Thoracic aorta (tissue), 2 donors: ENCODE measurements at places on chromosomes 16 and 17.

DNA sequence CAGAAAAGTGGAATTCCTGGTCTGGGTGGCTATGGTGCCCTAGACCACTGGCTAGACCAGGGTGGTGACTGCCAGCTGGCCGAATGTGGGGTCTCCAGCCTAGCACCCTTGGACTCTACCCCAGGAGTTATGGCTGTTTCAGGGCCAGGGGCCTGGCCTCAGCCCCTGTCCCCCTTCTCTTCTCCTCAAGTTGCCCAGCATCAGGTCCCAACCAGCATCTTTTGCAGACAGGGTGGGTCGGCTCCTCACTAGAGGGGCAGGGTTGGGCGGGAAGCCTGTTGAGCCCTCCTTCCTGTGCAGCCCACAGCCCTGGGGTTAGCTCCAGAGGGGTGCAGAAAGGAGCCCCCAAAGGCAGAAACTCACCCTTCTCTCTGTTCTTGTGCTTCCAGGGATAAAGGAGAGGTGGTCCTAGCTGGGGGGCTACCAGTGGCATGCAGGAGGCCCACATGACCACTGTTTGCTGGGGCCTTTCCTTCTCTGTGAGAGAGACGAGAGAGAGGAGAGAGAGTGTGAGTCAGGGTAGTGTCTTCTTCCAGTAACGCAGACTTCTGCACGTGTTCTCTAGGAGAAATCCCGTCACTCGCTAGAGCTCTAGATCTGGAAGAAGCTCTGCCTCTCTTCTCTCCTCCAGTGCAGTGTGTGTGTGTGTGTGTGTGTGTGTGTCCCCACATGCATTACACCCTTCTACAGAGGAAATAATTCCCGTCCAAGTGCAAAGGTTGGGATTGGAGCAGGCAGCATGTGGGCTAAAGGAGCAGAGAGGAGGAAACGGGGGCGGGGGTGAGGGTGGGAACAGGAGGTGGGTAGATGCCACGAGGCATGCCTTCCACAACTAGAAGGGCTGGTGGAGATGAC, 209.4 kb downstream of the SEC14L1 start:
- DNase-seq, result no peak
- H3K27me3 ChIP-seq, result no peaks in the 10 kb centered on the region
- peaks cover 3% of the 10 kb centered on the region for H3K4me1 ChIP-seq
- no peaks in the 10 kb centered on the region for H3K36me3 ChIP-seq
- no peak overlapping the region for H3K27ac ChIP-seq
- no peak overlapping the region for H3K4me3 ChIP-seq

DNA sequence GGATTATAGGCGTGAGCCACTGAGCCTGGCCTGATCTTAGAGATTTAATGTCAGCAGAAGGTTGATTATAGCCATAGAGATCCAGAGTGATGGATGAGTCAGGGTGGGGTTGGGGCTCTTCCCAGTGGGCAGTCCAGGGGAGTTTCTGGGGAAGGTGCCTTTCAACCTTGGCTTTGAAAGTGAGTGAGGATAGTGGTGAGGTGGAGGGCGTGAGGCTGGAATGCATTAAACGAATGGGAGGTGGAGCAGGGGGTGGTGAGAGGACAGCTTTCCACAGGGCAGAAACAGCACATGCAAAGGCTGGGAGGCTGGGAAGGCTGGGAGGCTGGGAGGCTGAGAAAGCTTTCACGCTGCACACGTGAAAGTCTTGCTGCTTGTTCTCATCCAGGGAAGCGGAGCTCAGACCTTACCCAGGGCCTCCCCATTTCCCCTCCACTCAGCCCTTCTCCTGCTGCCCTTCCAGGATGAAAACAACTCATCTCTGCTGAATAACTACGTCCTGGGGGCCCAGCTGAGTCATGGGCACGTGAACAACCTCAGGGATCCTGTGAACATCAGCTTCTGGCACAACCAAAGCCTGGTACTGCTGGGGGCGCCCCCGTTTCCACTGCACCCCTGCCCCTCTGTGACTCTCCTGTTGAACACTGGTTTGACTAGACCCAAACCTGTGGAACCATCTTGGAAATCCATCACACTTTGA, 22.3 kb downstream of the ADGRG5 start:
- no peaks in the 10 kb centered on the region for H3K27me3 ChIP-seq
- no peaks in the 10 kb centered on the region for H3K36me3 ChIP-seq
- H3K4me3 ChIP-seq, result no peak overlapping the region
- no peak for DNase-seq
- H3K4me1 ChIP-seq, result no peaks in the 10 kb centered on the region

GRCh38 chr17:74354561-74354960, 7.1 kb downstream of the BTBD17 start:
- no peaks in the 10 kb centered on the region for H3K36me3 ChIP-seq
- no peak overlapping the region for H3K4me3 ChIP-seq
- no peak overlapping the region for H3K27ac ChIP-seq
- H3K4me1 ChIP-seq, result no peaks in the 10 kb centered on the region

DNA sequence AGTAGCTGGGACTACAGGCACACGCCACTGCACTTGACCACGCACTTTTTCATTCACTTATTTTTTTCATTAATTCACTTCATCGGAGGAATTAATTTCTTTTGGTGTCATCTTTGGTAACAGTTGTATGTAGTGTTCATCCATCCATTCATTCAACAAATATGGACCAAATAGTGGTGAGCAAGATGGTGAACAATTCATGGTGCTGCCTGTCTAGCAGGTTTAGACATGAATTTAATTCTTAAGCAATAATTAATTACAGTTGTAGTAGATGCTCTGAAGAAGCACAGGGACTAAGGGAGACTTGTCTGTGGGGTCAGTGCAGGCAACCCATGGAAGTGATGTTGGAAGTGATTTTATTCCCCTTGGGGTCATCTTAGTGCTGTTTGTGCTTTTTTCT, 22.4 kb downstream of the GDE1 start:
- peaks cover 29% of the 10 kb centered on the region for H3K36me3 ChIP-seq
- no peak overlapping the region for H3K4me3 ChIP-seq
- no peaks in the 10 kb centered on the region for H3K4me1 ChIP-seq

GRCh38 chr17:68437979-68438822, 19.1 kb downstream of the WIPI1 start:
- peak overlapping the region; percentile 43 for H3K27ac ChIP-seq
- no peaks in the 10 kb centered on the region for H3K27me3 ChIP-seq
- no peaks in the 10 kb centered on the region for H3K4me1 ChIP-seq
- no peak for DNase-seq
- peaks cover 24% of the 10 kb centered on the region for H3K36me3 ChIP-seq

GRCh38 chr17:43411369-43411677, 12.5 kb downstream of the ARL4D start:
- no peaks in the 10 kb centered on the region for H3K36me3 ChIP-seq
- H3K27ac ChIP-seq, result no peak overlapping the region
- DNase-seq, result no peak
- no peaks in the 10 kb centered on the region for H3K27me3 ChIP-seq

DNA sequence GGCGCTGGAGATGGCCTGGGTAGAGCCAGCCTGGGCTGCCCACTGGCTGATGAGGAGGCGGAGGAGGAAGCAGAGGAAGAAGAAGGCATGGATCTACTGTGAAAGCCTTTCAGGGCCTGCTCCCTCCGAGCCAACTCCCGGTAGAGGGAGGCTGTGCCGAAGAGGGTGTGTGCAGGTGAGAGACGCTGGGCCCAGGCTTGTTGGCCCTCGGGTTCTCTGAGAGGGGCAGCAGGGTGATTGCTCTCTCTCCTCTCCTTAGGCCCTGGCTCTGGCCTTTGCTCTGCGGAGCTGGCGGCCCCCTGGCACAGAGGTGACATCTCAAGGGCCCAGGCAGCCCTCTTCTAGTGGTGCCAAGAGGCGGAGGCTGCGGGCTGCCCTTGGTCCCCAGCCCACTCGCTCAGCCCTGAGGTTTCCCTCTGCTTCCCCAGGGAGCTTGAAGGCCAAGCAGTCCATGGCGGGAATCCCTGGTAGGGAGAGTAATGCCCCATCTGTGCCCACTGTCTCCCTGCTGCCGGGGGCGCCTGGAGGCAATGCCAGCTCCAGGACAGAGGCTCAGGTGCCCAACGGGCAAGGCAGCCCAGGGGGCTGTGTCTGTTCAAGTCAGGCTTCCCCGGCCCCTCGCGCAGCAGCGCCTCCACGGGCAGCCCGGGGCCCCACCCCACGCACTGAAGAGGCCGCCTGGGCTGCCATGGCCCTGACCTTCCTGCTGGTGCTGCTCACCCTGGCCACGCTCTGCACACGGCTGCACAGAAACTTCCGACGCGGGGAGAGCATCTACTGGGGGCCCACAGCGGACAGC, 3.6 kb downstream of the TP53I13 start:
- peak overlapping the region; percentile 17 for H3K27ac ChIP-seq
- H3K4me3 ChIP-seq, result peak overlapping the region; percentile 70
- H3K4me1 ChIP-seq, result peaks cover 9% of the 10 kb centered on the region
- DNase-seq, result no peak
- no peaks in the 10 kb centered on the region for H3K27me3 ChIP-seq
- peaks cover 28% of the 10 kb centered on the region for H3K36me3 ChIP-seq

DNA sequence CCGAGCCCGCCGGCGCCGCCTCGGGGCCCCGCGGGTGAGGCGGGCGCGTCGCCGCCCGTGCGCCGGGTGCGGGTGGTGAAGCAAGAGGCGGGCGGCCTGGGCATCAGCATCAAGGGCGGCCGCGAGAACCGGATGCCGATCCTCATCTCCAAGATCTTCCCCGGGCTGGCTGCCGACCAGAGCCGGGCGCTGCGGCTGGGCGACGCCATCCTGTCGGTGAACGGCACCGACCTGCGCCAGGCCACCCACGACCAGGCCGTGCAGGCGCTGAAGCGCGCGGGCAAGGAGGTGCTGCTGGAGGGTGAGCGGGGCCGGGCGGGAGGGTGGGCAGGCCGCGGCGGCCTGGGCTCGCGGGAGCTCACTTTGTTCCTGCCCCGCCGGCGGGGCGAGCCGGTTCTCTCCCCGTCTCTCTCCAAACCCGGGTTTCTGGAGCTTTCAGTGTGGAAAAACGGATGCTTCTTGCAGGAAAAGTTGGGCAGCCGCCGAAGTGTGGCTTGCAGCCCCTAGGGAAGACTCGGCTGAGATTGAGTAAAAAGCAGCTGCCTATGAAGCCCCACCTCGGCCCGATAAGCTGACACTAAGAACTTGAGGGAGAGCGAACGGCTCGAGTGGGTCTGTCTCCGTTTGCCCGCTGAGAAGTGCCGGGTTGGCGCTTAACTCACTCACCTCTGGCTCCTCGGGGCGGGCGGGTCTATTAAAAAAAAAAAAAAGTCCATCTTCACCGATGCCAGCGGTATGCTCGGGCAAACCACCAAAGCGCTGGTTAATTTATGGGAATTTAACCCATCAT, 677 bp downstream of the SNTB2 start:
- no peaks in the 10 kb centered on the region for H3K27me3 ChIP-seq
- peak overlapping the region; percentile 82 for H3K27ac ChIP-seq
- no peak for DNase-seq
- no peaks in the 10 kb centered on the region for H3K36me3 ChIP-seq
- peaks cover 46% of the 10 kb centered on the region for H3K4me1 ChIP-seq
- H3K4me3 ChIP-seq, result peak overlapping the region; percentile 88

DNA sequence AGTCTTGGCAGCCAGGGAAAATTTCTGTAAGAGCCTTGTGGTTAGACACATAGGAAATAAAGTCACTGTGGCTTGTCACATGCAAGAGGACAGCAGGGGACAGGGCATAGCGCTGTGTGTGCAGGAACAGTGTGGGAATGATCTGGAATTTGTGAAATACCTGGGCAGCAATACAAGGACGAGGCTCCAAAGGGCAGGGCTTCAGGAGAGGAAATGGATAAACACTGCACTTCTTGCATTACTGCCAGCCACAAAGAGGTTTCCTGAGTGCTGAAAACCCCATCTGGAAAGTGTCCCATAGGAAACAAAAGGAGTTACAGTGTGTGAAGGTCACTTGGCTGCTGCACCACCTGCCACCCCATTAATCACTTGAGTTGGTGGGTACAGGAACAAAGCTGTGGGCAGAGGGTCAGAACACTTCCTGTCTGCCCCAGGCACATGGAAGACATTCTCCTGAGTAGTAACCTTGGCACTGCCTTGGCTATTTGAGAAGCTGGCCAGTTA, 12.1 kb upstream of the HP start:
- DNase-seq, result no peak
- no peak overlapping the region for H3K27ac ChIP-seq
- no peak overlapping the region for H3K4me3 ChIP-seq
- H3K4me1 ChIP-seq, result no peaks in the 10 kb centered on the region

DNA sequence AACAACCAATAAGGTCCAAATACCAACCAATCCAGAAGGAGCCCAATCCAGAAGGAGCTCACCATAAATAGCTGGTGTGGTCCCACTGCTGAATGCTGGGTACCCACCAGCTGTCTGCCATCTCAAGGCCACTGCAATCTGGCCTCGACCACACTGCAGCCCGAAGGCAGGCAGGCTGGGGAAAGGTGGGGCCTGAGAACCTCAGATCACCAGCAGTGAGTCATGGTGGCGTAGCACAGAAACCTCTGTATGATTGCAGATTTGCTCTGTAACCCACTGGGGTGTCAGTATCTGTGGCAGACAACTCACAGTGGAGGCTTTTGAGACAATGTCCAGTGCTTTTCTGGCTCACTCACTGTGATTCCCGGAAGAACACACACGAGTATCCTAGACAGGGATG, 14.7 kb upstream of the CMTR2 start:
- no peaks in the 10 kb centered on the region for H3K4me1 ChIP-seq
- no peaks in the 10 kb centered on the region for H3K27me3 ChIP-seq
- H3K4me3 ChIP-seq, result no peak overlapping the region
- no peaks in the 10 kb centered on the region for H3K36me3 ChIP-seq

DNA sequence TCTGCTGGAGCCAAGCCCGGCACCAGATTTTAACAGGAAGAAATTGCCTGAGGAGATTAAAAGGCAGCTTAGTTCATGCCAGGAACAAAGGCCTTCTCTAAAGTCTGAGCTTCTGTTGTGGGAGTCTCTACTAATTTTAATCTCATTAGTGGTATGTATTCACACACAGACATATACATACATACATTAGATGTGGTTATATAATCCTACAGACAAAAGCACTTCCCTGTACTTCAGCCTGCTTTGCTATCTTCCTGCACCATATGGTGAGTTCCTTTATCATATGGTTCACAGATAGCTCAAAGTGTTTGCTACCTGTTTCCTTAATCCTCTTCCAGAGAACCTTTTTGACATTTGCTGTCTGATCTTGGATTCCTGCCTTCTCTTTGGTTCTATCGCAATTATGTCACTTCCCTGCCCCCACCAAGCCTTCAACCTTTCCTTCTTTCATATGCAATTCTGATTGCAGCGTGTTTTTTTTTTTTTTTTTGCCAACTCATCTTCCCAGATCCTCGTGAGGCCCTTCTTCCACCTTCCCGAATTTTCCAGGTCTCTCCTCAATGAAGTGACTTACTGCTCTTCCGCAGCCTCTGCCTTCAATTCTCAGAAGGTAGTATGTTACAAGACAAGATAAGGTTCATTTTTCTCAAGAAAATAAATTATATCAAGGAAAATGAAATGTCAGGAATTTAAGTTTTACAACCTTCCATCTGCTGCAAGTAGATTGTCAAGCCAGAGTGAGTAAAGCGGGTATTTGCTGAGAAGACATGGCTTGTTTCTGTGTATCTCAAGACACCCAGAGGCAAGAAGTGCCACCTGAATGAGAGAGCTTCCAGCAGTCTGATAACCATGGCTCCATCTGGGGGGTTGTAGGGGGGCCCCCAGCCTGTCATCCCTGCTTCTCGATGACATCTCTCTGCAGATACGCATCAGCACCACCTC, 120.2 kb upstream of the CACNG3 start:
- no peak overlapping the region for H3K4me3 ChIP-seq
- H3K4me1 ChIP-seq, result no peaks in the 10 kb centered on the region
- no peaks in the 10 kb centered on the region for H3K36me3 ChIP-seq
- no peaks in the 10 kb centered on the region for H3K27me3 ChIP-seq

- H3K27ac ChIP-seq, result no peak overlapping the region
- H3K4me1 ChIP-seq, result peaks cover 8% of the 10 kb centered on the region
- no peaks in the 10 kb centered on the region for H3K27me3 ChIP-seq
- no peaks in the 10 kb centered on the region for H3K36me3 ChIP-seq
Observed at GRCh38 chr16:85413691-85414663, 199.1 kb upstream of the GSE1 start.

- no peak overlapping the region for H3K27ac ChIP-seq
- H3K4me1 ChIP-seq, result no peaks in the 10 kb centered on the region
- H3K27me3 ChIP-seq, result no peaks in the 10 kb centered on the region
- no peak for DNase-seq
Observed at GRCh38 chr16:53958341-53958880, 254.5 kb downstream of the FTO start.
